WTC11 (cell line): ENCODE measurements at places on chromosomes 3 and 15.
A peak's percentile ranks its signal among the peaks of the same experiment; 100 is the strongest.

DNA sequence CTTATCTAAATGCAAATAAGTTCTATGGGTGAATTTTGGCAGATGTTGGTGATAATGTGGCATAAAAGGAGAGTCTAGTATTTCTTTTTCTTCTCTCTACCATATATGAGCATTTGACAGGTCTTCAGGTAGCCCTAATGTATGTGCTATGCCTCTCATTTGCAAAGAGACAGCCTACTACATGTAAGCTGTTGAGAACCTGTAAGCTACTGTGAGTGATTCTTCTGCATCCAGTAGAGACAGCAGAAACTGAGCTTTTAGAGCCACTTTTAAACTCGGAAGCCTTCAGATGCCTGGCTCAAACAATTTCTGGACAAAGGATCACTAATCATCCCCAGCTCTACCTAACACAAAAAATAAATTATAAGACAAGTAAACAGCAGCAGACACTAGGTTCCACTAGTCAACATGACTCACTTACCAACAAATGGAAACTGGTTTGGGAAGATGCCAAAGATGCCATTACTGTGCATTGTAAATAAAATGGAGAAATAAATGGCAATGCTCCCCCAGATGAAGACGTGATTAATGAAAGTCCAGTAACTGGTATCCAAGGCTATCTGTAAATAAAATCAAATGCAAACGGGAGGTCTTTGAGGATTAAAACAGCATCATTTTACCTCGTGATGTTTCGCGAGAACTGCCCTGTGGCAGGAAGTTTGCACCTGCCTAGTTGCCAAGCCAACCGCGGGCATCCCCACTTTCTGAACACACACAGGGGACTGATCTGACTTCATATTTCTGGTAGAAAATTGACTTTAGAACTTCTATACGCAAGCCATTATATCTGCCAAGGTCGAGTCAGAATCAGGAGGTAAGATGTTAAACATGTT is 245.3 kb downstream of the DTWD1 start:
- no peak for DNase-seq

- DNase-seq = peak; percentile 63
These were observed 23.9 kb upstream of the SLTM start for GRCh38 chr15:58957101-58957973.

DNA sequence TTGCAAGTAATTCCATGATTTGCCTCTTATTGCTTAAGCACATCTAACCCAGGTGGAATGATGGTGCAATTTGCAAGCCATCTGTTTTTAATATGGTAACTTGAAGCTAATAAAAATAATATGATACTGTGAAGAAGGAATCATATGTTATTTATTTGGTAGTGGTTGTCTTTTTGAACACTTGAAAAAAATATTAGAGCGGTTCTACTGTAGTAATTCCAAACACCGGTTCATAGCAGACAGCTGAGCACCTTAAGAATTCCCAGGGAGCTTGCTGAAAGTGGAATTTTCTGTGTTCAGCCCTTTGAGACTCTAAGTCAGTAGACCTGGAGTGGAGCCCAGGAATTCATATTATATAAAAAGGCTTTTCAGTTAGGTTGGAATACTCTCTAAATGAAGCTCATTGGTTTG is 687.4 kb downstream of the EDEM1 start:
- no peak for DNase-seq

DNA sequence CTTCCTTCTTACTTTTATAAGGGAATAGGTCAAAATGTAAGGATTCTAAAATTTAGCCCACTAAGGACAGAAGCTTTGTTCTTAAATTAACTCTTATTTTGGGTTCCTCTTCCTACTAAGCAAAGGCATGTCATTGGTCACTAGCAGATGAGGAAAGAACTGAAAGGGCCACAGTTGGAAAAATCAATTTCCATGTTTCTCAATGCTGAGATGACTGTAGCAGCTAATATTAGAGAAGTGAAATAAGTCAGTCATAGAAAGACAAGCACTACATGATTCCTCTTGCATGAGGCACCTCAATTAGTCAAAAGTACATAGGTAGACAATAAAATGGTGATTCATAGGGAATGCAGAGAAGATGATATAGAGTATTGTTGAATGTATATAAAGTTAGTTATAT is 353.7 kb downstream of the RSL24D1 start:
- DNase-seq = no peak

DNA sequence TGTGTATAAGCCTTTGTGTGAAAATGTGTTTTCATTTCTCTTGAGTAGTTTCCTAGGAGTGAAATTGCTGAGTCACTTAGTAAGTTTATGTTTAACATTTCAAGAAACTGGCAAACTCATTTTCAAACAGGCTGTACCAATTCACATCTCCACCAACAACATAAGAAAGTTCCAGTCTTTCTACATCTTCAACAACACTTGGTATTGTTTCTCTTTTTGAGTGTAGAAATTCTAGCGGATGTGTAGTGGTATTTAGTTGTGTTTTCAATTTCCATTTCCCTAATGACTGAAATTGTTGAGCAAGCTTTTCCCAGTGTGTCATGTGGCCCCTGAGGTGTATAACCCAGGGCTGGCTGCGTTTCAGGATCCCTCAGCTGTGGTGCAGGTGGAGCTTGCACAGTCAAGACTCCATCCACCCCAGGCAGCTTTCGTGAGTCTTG is 258.5 kb downstream of the PDCD6IP start:
- no peak for DNase-seq
